ENCODE measurements at places on chromosomes 5 and 9.

GRCh38 chr5:125327676-125328075, 581.2 kb upstream of the ZNF608 start:
- no peak for DNase-seq

GRCh38 chr9:109730228-109730627, 49.8 kb upstream of the PALM2AKAP2 start:
- DNase-seq, result no peak

DNA sequence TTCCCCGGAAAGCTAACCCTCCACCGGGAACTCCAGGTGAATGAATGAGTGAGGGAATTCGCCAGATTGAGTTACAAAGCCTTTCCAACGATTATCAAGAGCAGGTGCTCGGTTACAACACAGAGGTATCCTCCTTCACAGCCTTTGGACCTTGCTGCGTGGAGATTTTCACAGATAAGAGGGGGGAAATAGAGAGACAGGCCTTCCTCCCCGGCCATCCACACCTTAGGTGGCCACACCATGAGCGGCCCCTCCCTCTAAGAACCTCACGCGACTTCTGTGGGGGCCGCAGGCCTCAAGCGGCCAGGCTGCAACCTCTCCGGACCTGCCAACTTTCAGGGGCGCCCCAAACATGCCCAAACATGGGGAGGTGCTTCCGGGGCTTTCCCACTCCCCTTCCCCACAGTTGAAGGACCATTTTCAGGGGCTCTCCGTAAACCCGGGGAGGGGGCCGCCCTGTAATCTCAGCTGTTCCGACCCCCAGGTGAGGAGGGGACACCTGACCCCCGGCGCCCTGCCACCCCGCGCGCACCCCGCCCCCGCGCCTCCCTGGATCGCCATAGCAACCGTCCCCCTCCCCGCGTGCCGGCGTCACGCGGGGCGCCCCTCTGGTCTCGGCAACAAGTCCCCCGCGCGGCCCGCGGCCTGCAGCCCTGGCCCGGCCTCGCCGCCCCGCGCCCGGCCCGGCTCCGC, 603 bp downstream of the DENND1A start:
- DNase-seq, result peak; percentile 34

DNA sequence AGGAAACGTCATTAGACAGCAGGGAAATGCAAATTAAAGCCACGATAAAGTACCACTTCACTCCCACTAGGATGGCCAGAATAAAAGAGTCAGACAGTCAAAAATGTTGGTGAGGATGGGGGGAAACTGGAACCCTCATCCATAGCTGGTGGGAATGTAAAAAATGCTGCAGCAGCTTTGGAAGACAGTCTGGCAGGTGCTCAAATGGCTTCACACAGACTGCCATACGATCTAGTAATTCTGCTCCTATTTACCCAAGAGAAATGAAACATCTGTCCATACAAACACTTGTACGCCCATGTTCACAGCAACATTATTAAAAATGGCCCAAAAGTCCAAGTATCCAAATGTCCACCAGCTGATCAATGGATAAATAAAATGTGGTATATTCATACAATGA, 158.9 kb upstream of the PHYKPL start:
- no peak for DNase-seq

DNA sequence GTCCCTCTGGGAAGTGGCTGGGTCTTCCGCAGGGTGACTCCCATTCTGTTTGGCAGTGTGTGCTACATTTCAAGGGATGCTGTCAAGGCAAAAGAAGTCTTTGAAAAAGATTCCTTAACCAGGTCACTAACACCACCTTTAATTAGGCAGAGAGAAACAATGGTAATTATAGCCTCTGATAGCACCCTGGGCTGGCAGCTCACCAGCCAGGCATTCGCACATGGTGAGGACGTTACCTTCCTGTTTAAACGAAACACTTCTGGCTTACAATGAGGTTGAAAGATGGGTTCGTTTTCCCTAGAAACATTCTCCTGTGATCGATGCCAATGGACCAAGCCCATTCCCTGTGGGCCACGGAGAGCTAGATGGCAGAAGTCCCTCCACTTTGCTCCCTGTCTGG, 230.1 kb upstream of the PANK3 start:
- no peak for DNase-seq

DNA sequence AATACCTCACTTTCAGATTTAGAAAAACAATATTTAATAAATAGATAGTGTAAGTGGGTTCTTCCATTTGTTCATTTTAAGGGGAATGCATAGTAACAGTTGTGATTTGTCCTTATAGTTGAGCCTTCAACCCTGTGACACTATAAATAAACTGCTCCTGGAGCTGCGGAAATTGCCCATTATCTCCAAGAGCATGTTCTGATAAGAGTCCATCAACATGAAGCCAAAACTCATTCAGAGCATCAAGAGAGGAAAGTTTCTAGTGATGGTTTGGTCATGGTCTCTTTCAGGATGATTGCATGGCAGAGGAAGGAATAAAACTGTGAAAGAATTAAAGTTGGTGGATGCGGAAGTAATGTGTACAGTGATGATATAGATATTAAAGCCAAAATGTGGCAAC, 772.1 kb upstream of the DMAC1 start:
- DNase-seq, result no peak

DNA sequence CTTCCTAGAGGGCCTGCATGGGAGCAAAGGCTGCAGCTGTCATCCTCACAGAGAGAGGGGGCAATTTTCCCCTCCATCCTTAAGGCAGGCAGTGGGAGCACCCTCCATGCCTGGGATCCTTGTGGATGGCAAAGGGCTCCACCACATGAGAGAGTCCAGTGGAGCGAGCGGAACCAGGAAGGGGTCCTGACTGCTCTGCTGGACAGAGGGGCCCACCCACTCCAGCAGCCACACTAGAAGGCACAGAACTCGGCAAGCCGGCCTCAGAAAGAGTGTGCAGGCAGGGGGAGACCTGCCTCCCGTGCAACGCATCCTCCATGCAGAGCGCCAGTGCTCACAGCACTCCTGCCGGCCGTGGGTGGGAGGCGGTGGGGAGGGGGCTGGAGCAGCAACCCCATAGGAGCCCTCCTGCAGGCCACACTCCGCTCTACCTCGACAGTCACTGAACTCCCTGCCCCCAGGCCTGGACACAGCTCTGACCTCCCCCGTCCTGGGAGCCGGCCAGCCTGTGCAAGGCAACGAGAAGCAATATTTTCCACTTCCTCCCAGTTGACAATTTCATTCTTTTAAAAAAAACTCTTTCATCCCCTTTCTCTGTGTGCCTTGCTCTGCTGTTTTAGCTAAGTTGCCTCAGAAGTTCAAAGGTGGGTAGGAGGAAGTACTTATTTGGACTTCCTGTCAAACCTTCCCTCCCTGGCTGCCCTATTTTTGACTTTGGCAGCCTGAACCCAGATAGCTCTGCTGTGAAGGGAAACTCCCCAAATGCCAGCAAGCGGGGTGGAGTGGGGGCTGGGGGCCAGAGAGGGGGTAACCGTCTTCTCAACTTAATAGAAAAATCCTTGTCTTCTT, 5.3 kb upstream of the LCP2 start:
- DNase-seq, result peak; percentile 83

GRCh38 chr5:147957901-147958300, 51.6 kb upstream of the C5orf46 start:
- no peak for DNase-seq

GRCh38 chr9:95459851-95460517, 56.8 kb downstream of the PTCH1 start:
- no peak for DNase-seq

DNA sequence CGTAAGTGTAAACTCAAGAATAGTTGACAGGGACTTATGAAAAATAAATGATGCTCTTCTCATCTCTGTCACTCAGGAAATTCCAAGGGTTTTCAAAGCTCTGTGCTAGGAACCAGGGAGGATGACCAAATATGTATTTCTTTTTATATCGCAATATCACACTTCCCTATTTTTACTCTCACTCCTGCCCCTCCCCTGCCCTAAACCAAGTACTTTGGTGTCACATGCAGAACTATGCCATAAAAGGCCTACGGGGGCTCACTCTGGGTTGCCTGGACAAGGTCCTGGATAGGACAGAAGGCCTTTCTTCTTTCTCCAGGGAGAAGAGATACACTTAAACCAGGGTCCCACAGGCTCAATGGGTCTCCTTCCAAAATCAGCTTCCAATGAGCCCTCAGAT, 8.3 kb upstream of the RETREG1 start:
- DNase-seq, result no peak

- no peak for DNase-seq
These were observed 44.2 kb downstream of the GSN start for GRCh38 chr9:121312169-121312568.

GRCh38 chr9:95053611-95054570, 263.6 kb downstream of the FANCC start:
- no peak for DNase-seq

DNA sequence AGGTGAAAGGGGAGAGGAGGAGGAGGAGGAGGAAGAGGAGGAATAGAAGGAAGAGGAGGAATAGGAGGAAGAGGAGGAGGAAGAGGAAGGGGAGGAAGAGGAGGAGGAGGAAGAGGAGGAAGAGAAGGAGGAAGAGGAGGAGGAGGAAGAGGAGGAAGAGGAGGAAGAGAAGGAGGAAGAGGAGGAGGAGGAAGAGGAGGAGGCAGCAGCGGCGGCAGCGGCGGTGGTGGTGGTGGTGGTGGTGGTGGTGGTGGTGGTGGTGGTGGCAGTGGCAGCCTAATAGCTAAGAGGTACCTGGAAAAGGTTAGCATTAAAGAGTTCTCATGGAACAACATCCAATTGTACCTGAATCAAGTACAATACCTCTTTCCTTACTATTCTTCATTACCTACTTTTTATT, 32.5 kb downstream of the UBAP2 start:
- no peak for DNase-seq

DNA sequence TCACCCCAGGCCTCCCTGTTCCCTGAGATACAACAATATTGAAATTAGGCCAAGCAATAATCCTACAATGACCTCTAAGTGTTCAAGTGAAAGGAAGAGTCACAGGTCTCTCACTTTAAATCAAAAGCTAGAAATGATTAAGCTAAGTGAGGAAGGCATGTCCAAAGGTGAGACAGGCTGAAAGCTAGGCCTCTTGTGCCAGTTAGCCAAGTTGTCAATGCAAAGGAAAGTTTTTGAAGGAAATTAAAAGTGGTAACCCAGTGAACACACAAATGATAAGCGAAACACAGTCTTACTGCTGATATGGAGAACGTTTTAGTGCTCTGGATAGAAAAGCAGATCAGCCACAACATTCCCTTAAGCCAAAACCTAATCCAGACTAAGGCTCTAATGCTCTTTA, 39.8 kb downstream of the PTAR1 start:
- DNase-seq, result no peak

DNA sequence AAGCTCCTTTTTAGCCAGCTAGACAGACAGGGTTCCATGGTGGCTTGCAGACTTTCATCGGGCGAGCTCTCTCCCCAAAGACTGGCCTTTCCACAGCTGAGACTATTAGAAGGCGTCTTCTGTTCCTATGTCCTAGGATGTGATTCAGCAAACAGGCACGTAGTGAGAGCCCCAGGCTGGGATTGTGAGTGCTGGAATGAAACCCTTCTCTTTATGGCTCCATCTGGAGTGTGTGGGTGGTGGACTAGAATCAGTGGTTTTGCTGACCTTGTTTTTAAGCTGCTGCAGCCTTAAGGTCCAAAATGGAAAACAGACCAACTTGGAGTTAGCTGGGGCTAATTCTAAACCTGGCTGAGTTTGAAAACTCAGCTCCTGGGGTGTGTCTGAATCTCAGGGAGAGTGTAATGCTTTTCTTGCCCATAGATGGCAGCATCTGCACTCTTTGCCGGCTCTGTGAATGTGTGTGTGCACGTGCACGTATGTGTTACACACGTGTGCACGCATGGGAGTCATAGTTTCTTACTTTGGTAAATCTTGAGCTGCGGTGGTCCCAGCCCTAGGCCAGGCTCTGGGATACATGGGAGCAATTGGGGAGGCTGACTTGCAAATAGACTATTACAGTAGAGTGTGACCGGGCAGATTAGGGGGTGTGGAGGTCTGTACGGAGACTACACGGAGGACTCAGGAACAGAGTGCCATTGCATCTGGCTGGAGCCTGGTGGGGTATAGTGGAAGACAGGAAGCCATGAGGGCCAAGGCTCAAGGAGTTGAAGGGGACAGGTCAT, 10.7 kb downstream of the GSN start:
- DNase-seq, result peak; percentile 80

DNA sequence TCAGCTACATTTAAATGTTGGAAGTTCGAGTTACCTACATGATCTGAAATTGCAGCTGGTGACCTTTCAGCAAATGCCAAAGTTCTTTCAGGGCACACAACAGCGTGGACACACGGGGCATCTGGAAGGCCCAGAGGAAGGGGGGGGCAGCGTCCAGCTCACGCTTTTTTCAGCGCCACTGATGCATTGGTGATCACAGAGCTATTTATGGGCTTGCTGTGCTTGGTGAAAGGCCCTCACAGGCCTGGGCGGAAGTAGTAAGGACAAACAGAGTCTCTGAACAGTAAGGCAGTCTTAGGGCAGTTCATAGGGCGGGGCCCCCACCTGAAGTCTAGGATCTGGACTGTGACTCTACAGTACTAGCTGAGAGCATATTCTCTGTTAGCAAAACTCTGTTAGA, 6.6 kb upstream of the FBP2 start:
- DNase-seq, result no peak

DNA sequence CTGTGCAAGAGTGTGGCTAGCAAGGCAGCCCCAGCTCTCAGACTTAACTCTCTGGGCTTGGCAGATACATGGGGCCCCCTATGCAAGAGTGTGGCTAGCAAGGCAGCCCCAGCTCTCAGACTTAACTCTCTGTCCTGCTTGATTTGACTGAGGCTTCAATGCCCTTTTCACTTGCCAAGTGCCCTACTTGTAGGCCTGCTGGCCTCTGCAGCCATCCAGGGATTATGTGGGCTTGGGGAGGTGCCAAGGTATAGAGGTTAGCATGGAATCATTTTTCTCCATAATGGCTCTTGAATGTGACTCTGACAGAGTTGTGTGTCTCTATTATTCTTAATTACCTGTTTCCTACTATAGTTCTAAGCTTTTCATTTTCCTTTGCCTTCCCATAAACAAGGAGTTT, 115.5 kb upstream of the RUSC2 start:
- DNase-seq, result no peak

GRCh38 chr5:53022930-53023511, 33.9 kb downstream of the ITGA2 start:
- DNase-seq, result no peak

GRCh38 chr5:151811593-151812321, 40.0 kb downstream of the G3BP1 start:
- no peak for DNase-seq

DNA sequence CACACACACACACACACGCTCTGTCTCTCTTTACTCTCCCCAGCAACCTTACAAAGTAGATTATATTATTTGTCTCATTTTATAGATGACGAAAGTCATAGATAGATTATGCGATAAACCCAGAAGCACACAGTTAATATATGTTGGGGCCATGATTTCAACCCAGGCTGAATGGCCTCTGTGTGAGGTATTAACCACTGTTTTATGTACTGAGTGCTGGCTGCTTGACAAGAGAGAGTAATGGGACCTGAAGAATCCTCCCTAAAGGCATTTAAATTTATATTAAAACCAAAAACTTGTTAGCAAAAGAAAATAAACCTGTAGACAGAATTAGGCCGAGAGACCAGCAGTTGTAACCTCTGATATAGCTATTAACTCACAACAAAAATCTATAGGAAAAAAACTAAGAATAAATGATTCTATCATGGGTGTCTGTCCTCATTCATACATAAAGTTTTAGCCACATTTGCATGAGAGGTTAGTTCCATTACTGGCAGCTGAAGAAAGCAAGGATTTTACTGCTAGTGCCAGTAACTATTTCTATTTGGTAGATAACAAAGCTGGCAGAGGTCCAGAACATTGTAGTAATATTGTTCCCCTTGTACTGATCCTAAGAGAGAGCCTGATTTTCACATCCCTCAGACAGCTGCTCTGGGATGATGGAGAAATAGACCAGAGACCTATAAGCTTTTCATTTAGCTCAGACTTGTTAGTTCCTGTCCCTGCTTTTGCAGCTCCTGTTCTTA, 250.9 kb downstream of the ADGRV1 start:
- DNase-seq, result no peak

Data from RPMI8226 (cell line).